ENCODE measurements at places on chromosomes 13 and 19.

DNA sequence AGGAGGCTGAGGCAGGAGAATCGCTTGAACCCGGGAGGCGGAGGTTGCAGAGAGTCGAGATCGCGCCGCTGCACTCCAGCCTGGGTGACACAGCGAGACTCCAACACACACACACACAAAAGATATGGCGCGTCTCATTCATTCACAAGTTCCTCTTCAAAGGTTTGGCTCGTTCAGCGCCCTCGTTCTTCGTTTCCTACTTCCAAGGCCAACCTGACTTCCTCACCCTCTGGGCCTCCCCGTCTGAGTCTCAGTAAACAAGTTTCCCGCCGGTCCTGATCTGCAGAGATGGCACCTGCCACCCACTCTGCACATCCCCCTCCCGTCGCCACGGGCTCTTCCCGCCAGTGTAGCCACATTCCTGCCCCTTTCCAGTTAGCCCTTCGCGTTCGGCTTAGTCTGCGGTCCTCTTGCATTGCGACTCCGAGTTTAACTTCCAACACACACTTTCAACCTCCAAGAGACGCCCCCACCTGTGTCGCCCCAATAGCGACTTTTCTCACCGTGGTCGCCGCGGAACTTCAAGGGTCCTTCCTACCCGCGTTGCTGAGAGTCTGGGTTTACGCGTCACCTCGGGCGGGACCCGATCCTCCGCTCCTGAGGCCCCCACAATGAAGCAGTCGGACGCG, 1.3 kb upstream of the BSG start:
- DNase-seq: peak; percentile 53

DNA sequence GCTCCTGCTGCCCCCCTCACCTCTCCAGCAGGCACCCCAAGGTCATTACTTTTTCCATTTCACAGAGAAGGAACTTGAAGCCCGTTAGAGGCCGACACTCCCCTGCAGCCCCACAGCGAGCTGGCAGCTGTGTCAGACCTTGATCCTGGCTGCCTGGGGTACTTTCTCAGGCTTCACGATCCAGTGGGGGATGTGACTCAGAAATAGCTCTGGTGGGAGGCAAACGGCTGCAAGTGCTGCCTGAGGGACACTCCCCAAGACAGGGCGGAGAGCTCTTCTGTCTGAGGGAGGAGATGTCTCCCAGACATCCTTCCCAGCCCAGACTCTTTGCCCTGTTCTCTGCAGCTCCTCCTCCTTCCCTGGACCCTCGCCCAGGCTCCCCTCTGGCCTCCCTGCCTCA, 4.8 kb downstream of the TSKS start:
- peak; percentile 88 for DNase-seq

DNA sequence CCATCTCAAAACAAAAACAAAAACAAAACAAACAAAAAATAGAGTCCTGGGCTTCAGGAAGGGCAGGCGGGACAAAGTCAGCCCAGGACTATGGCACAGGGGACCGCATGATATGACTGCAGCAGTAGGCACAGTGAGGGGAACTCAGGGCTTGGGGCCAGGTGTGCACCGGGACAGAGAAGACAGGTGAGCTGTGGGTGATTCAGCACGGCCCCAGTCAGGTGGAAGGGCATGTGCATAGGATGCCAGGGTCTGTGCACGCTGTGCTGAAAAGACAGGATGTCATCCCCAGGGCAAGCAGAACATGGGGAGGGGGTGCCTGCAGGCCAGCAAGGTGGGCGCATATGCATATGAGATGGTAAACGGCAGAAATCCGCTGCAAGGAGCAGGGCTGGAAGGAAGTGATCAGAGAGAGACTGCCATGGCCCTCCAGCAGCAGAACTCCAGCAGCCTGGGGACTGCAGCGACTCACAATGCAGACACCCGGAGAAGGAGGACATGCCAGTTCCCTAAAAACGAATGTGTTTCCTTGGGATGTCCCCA, 15.0 kb downstream of the EPS15L1 start:
- peak; percentile 14 for DNase-seq

- DNase-seq: no peak
These were observed 21.6 kb downstream of the EFNA2 start for GRCh38 chr19:1307320-1307719.

DNA sequence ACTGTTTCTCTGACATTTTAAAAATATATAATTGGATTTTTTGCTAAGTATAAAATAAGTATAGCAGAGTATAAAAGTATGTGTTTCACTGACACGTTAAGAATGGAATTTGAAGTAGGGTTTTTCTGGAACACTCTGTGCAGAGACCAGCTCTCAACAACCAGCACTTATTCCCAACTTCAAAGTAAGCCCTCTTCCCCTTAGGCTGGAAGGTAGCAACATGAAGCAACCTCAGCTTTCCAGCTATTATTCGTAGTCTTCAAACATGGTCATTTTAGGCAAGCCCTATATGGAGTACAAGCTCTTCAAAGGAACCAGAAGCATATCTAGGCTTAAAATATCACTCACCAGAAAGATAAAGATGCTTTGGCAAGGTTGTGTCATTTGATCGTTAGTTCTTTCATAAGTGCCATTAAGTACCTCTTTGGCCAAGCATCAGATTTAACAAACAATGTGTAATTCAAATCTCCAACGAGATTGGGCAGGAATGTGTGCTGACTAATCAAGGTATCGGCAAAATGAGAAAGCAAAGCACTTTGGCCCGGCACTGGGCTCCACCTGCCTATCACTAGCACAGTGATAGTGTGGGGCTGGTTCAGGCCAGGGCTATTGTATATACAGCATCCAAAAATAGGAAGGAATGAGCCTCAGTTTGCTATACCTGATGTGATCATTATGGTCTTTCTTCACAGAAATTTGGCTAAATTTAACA, 95.9 kb upstream of the FREM2 start:
- DNase-seq: no peak

Data from EL (cell line).